Stimulated activated CD8-positive, alpha-beta memory T cell treated with anti-CD3 and anti-CD28 coated beads, Interleukin-7, amount 100 ng/mL, for 4 hours (primary cell): ENCODE measurements at places on chromosomes 11 and 22.

- no peak for DNase-seq
Observed at GRCh38 chr11:7667460-7667859, 5.8 kb downstream of the CYB5R2 start.

DNA sequence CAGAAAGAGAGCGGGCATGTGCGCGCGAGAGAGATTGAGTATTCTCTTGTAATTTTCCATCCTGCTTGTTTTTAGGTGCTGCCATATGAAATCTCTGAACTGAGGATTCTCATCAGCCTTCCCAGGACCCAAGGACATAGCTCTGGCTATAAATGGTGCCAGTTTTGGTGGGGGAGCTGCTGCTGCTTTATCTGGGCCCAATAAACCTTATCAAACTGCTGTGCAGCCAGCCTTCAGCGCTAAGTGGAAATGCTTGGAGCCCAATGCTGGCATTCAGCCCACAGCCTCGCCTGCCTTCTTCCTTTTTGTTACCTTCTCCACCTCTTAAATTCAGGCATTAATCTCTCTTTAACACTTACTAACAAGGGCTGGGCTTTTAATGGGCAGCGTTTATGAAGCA lies 2.4 kb upstream of the ZBTB16 start:
- DNase-seq: no peak

DNA sequence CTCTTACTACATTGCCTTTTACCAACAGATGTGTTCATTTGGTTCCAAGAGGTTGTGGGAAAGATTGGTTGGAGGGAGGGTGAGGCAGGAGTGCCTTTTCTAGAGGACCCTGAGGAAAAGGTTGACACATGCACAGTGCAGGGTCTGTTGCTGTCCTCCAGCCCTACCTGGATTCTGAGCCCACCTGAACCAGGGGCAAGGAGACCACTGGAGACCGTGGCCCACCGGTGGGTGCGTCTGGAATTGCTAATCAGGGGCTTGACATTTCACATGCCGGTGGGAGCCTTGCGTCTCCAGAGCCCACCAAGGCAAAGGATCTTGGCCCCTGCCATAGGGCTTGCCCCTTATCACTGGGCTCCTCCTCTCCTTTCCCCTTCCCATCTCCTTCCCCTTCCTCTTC lies 80.4 kb upstream of the ZBED5 start:
- no peak for DNase-seq

DNA sequence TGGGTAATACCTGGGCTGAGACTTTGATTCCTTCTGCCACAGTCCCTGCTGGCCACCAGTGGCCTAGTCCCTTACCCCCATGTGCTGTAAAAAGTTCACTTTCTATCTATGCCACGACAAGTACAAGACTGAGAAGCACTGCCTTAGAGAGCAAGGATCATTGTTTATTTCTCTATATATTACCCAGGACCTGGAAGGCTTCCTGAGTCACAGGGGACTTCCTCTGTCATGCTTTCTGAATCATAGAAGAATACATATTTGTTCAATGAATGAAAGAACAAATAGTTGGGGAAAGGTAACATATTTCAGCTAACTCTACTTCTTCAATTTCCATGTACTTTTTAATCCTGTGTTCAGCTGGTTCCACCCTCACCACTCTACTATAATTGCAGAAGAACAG lies 5.5 kb upstream of the SYT9 start:
- DNase-seq: no peak

GRCh38 chr11:122045181-122045586 lies 70.8 kb downstream of the BLID start:
- DNase-seq: no peak

DNA sequence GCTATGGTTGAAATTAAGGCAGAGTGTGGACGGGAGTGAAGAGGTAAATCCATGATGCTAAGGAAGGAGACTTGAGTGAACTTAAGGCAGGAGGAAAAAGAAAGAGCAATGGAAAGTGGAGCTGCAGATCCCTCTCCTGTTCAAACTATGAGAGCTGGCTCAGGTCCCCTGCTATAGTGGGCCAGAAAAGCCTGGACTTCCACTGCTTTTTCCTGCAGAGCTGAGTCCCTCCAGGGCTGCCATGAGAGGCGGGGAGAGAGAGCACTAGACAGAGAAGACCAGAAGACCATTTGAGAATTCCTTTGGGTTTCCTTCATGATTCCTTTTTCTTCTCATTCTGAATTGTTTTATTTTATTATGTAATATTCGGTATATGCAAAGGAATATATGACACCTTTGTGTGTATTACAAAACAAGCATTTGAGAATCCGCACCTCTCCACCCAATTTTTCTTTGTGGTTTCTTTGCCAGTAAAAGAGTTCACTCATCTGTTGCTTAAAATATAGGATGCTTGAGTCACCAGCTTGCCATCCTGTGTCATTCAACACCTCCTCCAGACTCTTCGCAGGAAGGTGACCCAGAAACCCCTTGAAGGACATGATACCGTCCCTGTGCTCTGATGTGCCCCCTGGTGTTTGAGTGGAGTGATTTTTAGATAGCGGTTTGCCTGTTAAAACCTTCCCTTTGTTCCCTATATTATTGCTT lies 24.4 kb downstream of the SREBF2 start:
- peak; percentile 76 for DNase-seq

GRCh38 chr22:43411040-43411868 lies 560 bp upstream of the MPPED1 start:
- no peak for DNase-seq

- DNase-seq: no peak
Observed at GRCh38 chr11:9201372-9202162, 63.6 kb downstream of the DENND5A start.

DNA sequence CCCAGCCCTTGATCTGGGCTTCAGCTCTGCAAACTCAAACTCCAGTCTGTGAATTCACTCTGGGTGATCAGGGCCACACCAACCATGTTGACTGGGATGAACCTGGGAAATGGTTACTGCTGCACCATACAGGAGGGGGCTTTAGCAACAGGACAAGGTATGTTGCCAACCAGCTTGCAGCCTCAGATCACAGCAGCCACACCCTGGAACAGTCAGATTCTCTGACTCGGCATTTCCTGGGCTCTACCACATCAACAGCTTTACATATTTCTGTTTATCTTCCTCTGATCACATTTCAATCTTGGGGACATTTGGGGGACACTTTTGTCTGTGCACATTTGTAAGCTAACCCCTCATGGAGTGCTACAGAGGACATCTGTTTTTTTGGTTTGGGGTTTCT lies 267.0 kb upstream of the NCAM1 start:
- DNase-seq: no peak

DNA sequence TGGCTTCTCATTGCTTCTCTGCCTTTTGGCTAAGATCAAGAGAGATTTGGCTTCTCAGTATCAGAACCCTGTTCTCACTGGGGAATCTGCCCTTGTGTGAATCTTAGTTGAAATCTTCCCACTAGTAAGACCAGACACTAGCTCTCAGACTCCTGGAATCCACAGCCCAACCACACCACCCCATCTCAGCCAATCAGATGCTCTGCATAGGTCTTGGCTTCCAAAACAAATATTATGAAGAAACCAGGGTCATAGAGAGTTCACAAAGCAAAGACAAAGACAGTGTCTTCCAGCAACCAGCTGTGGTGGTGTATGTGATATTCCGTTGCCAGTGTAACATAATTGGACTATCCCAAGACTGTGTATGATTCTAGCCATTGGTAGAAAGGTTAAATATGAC lies 5.4 kb downstream of the OR8B12 start:
- no peak for DNase-seq

- DNase-seq: no peak
Observed at GRCh38 chr22:37207981-37208380, 4.3 kb downstream of the SSTR3 start.

DNA sequence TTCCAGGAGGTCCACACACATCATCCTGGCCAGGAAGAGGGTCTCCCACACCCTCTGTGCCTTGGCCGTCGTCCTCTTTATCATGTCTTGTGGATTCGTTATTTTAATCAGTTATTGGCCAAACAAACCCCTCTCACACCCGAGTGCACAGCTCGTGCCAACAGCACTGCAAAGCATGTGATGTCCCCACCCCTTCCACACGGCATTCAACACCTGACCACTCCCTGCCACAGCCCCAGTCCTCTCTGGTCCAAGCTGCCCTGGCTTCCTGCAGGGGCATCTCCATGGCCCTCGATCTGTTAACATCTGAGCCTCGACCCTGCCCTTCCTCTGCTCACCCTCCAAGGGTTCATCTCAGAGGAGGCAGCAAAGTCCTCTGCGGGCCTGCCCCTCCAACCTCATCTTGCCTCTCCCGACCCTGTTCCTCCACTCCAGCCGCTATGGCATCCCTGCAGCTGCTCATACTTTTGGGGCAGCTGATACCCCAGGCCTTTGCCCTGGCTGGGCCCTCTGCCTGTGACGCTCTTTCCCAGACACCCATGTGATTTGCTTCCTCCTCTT lies 14.0 kb downstream of the MYEOV start:
- no peak for DNase-seq

GRCh38 chr11:39011797-39012196 lies 2413.8 kb upstream of the RAG2 start:
- no peak for DNase-seq

GRCh38 chr11:25970726-25971508 lies 361.0 kb upstream of the ANO3 start:
- DNase-seq: no peak

DNA sequence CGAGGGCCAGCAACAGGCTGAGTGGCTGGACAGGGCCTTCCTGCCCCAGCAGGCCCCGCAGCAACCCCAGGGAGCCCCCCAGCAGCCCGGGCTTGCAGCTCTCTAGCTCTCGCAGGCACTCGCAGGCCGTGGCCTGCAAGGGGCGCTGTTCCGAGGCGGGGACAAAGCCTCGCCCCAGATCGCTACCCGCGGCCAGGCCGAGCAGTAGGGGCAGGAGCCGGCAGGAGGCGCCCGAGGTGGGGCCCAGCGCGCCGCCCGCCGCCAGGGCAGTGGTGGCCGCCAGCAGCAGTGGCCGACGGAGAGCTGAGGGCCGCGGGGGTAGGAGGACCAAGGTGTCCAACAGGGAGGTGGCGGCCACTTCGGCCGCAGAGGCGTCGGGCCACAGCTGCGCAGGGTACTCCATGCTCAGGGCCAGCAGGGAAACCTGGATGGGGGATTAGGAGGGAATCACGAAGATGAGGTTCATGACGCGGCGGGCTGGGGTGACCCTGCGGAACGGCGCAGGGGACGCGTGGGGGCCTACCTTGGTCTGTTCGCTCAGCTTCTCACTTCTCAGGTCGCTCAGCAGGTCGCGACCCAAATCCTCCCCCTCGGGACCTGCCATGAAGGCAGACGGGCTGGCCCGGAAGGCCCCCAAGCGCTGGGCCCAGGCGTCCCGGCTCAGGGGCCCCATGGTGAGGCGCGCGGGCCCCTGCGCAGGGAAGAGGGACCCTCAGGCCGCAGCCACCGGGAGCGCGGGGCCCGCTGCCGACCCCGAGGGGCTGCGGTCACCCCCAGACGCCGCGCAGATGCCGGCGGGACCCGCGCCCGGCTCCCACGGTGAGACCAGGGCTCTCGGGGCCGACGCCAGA lies 632 bp downstream of the AP5B1 start:
- DNase-seq: peak; percentile 61

GRCh38 chr22:49473286-49473685 lies 354.4 kb downstream of the BRD1 start:
- no peak for DNase-seq

DNA sequence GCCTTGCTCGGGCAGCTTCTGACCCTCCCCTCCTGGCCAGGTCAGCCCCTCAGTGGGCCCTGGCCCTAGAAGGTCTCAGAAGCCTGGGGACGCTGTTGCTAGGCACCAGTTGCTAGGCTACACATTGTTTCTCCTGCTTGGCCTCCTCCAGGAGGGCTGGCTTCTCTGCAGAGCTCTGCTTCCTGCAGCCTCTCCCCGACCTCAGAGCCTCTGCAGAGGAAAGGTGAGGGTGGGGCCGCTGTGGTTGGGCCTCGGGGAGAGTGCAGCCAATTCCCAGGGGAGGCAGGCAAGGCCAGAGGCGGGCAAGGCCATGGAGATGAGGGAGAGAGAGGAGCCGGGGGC lies 27.6 kb upstream of the LRRC10B start:
- DNase-seq: no peak

DNA sequence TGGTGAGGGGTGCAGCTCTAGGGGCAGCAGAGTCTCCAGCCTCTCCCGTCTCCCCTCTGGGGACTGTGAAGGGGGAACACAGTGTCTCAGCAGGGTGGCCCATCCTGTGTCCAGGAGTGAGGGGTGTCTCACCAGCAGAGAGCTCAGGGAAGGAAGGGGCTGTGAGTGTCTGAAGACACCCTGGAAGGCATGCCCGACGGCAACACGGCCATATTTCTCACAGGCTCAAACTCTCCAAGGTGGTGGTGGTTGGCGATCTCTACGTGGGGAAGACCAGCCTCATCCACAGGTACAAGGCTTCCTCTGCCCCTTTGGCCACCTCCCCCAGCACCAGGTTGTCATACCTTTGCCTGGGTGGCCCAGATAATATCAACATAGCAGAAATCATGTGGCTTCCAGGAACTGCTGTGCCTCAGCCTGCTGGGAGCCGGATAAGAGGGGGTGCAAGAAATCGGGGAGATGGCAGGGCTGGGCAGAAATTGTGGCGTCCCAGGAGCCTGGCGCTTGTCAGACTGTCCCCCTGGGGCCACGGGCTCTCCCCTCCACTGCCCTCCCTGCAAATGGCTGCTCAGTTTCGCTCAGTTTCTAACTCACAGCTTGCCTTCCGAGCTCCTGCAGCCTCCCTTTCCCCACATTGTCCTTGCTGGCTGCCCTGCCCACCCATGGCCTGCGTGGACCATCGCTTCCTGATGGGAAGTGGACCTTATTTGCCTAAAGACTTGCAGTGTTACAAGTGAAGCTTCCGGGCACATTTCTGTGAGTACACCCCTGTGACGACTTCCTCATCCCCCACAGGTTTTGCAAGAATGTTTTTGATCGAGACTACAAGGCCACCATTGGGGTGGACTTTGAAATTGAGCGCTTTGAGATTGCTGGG lies 7.2 kb downstream of the RAB36 start:
- DNase-seq: no peak

GRCh38 chr11:76807206-76807875 lies 24.2 kb downstream of the TSKU start:
- DNase-seq: no peak

DNA sequence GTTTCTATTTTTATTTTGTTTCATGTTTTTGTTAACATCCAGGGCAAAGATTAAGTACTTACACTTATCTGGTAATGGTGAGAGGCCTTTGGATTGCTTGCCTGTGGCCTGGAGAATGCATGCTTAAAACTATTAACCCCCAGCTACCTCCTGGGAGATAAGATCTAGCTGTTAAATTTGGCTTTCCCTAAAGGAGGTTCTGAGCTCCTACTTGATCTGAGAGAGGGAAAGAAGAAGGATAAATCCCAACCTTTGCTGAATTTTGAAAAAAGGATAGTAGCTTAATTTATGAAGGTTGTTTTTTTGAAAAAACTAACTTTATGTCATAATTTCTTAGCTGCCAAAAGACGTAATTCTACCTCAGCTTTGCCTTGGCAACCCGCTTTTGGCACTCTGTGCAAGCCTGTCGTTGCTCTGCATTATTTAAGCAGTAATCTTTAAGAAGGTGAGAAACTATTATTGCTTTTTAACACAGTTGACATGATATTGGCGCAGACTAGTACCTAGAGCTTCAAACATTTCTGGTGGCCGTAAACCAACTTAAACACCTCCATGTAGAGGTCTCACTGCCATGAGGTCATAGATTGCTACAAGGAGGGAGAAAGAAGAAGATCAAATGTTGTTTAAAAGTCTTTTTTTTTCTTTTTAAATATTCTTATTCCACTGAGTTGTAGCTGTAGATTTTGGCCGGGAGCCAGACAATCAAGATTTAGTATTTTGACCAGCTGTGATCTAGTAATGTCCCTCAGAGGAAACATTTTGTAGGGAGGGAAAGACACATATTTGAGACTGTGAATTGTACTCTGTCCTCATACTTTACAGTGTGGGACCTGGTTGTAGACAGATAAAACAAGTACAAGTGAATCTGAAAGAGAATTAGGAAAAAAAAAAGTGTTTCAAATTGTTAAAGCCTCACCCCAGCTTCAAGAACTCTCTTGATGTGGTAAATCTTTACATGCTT lies 74.4 kb downstream of the WNT11 start:
- no peak for DNase-seq
